Stimulated activated CD8-positive, alpha-beta memory T cell treated with anti-CD3 and anti-CD28 coated beads, Interleukin-2, amount 100 ng/mL, for 1 hour (primary cell): ENCODE measurements at places on chromosomes 2 and 18.
A peak's percentile ranks its signal among the peaks of the same experiment; 100 is the strongest.

GRCh38 chr2:232633413-232634205 is at the start of gene EFHD1:
Gene EFHD1 (plus strand): TSS chr2:232633604. CDS start chr2:232633705, 101 bp downstream.
- peak; percentile 30 for DNase-seq

GRCh38 chr2:11559066-11559785 is 25.4 kb downstream of the GREB1 start:
- no peak for DNase-seq

- DNase-seq: no peak
Measured at GRCh38 chr2:148887350-148888002, 12.4 kb downstream of the KIF5C start.

- no peak for DNase-seq
Measured at GRCh38 chr2:47504174-47504810, 101.3 kb downstream of the MSH2 start.

DNA sequence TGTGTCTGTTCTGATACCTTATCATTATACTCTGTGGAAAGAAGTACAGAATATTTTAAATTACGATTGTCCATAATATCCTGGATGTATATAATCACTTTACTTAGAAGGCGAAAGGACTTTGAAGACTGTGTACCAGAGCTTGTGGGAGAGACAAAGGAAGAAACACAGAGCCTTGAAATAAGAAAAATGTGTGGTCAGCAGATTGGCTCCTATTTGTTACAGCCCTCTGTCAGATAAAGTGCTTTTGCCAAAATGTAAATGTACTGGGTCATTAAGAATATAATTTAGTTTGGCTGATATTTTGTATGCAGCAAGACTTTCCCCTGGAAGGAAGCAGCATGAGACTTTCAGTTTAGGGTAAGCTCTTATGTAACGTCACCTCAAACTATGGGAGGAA is 443.1 kb downstream of the CCDC85A start:
- DNase-seq: no peak
